ENCODE measurements at places on chromosomes 12 and 14.

GRCh38 chr12:42382013-42382696 lies 56.2 kb downstream of the PPHLN1 start:
- DNase-seq: no peak

- DNase-seq: no peak
These were observed 606.5 kb downstream of the GALC start for GRCh38 chr14:87386524-87386923.

GRCh38 chr14:22657861-22658260 lies 13.7 kb upstream of the OR6J1 start:
- DNase-seq: no peak

GRCh38 chr14:62138593-62138992 lies 376.4 kb downstream of the SNAPC1 start:
- no peak for DNase-seq

- DNase-seq: no peak
These were observed 67.9 kb downstream of the DPF3 start for GRCh38 chr14:72826039-72826438.
